ENCODE measurements at places on chromosomes 5 and 9.
A peak's percentile ranks its signal among the peaks of the same experiment; 100 is the strongest.

- DNase-seq, result no peak
Observed at GRCh38 chr9:82488313-82489200, 500.0 kb downstream of the SPATA31D1 start.

DNA sequence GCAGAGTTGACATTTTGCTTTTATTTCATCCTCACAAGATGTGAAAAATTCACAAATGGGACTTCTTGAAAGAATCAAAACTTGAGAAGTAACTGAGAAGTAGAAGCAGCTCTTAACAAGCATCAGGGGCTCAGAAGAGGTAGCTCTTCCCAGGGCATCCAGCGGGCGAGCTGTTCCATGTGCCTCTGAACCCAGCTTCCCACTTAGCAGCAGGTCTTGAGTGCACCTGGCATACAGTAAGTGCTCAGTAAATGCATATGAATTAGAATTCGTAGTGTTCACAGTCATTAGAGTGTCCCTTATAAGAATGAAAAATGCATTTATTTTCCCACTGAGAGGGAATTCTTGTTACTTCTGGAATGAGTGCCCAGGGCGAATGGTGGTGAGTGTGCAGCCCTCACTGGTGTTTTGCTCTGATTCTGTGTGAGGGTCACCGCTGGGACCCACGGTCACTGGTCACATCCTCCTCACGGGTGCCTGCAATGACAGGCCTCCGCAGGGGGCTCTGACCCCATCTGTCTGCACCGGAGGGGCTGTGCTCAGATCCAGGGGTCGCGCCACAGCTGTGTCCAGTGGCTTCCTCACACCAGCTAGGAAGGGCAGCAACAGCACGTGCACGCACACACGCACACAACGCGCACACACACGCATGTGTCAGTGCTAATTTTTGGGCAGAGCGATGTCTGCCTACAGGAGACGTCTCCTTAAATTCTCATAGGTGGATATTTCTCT, 26.9 kb downstream of the EXOC3 start:
- DNase-seq, result no peak

GRCh38 chr5:67305913-67306710, 109.5 kb upstream of the CD180 start:
- no peak for DNase-seq

- DNase-seq, result no peak
Observed at GRCh38 chr5:171469326-171469725, 49.9 kb downstream of the FGF18 start.

GRCh38 chr9:95018099-95018936, 291.8 kb downstream of the AOPEP start:
- peak; percentile 99 for DNase-seq

- no peak for DNase-seq
Observed at GRCh38 chr5:109819878-109820277, 130.2 kb downstream of the MAN2A1 start.

DNA sequence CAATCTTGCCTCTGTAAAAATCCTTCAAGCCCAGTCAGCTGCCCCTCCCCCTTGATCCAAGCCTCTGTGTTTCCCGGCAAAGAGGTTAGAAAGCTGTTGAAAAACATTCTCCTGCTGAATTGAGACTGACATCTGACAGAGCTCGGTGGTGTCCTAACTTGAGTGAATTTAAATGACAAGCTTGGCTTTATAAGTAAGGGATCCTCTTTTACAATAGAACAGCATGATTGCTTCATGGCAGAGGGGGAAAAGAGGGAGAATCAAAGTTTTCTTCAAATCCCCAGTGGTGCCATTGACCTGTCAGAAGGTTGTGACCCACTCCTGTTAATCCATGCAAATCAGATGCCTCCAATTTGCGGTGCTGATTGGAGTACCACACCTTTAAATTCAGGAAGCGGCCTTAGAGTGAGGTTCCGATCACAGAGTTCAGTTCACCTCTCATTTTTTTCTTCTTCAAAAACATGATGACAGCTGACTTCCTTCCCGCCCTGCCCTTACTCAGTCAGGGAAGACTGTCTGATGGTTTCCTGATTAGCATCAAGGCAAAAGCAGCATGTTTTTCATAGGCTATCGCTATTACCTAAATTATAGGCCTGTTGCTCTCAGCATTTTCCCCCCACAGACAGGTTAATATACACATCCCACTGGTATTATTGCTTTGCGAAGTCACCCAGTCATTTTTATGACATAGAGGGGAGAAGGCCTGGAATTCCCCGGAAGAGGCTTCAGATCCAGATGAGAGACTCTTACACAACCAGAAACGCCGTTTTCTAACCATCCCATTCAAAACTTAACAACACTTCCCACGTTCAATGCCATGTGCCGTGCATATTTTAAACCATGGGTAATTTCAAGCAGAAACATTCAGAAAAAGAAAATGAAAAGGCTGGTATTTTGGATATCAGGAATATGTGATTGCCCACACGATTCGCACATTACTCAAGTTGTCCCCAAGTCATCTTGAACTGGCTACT, 141.4 kb downstream of the EBF1 start:
- no peak for DNase-seq

GRCh38 chr5:140273401-140273877, 29.5 kb downstream of the PFDN1 start:
- no peak for DNase-seq

GRCh38 chr9:84493284-84493947, 152.9 kb upstream of the SLC28A3 start:
- no peak for DNase-seq

- DNase-seq, result no peak
Observed at GRCh38 chr5:84573017-84573712, 188.5 kb upstream of the EDIL3 start.

GRCh38 chr5:67581203-67581602, 384.6 kb upstream of the CD180 start:
- peak; percentile 77 for DNase-seq

GRCh38 chr9:89721176-89721700, 116.4 kb downstream of the GADD45G start:
- no peak for DNase-seq

- DNase-seq, result no peak
Observed at GRCh38 chr5:169442913-169443784, 140.4 kb upstream of the SPDL1 start.

- DNase-seq, result no peak
Observed at GRCh38 chr9:33884856-33885701, 68.1 kb downstream of the UBE2R2 start.

- no peak for DNase-seq
Observed at GRCh38 chr5:181054138-181054537, 14.1 kb downstream of the BTNL9 start.

DNA sequence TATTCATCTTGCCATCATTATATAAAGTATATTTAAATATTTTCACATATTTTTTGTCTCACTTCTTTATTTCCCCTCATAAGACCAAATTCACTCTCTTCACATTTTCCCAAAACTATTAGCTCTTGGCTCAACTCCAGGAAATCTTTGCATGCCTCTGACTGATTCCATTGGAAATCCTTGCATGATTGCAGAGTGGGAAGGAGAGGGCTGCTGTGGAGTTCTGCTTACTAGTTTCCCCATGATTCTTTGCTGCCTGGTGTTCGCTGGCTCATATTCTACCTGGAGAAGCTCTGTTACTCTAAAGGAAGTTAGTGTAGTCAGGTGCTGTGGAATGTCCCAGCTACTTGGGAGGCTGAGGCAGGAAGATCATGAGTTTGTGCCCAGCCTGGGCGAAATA, 41.9 kb downstream of the LIX1 start:
- no peak for DNase-seq

- no peak for DNase-seq
Observed at GRCh38 chr5:167242701-167243100, 1048.7 kb upstream of the WWC1 start.

GRCh38 chr9:23220957-23221356, 605.1 kb downstream of the ELAVL2 start:
- no peak for DNase-seq

DNA sequence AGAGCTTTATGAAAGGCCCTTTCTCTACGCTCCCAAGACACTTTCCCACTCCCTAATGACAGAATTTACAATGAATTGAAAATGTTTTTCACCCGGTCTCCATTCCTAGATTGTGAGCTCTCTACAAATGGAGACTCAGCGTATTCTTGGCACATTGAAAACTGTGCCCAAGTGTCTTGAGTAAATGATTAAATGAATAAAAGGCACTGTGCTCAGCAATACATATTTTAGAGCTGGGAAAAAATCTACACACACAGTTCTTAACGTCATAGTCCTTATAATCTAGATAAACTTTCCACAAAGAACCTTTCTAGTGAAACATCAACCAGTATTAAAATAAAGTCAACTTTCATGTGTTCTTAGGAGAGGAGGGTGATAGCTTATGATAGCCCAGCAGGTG, 634.0 kb downstream of the RAB3C start:
- no peak for DNase-seq

- no peak for DNase-seq
Observed at GRCh38 chr9:103992938-103993579, 101.0 kb upstream of the SMC2 start.

- DNase-seq, result no peak
Observed at GRCh38 chr5:43274435-43275114, 38.6 kb downstream of the HMGCS1 start.

GRCh38 chr5:179245031-179245430, 100.2 kb downstream of the ADAMTS2 start:
- no peak for DNase-seq

- DNase-seq, result peak; percentile 61
Observed at GRCh38 chr9:127224178-127224882, 40.2 kb upstream of the GARNL3 start.

- DNase-seq, result no peak
Observed at GRCh38 chr5:109412981-109413402, 3.2 kb upstream of the PJA2 start.

- DNase-seq, result no peak
Observed at GRCh38 chr5:140178086-140178410, 3.1 kb downstream of the CYSTM1 start.

GRCh38 chr9:22898591-22898990, 452.0 kb downstream of the DMRTA1 start:
- no peak for DNase-seq

DNA sequence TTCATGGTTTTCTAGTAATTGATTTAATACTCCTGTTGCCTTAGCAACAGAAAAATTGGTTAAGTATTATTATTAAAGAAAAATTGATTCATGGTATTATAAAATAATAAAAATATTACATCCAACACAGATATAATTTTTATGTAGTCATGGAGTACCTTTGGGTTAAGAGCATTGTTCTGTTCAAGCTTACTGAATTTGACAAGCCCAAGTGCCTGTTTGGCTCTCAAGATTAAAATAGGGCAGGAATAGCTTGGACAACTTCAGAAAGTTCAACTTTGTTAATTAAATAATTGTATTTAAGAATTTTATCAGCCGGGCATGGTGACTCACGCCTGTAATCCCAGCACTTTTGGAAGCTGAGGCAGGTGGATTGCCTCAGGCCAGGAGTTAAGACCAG, 82.0 kb downstream of the NIPBL start:
- DNase-seq, result no peak

GRCh38 chr9:117464941-117465616, 50.2 kb upstream of the ASTN2 start:
- no peak for DNase-seq

DNA sequence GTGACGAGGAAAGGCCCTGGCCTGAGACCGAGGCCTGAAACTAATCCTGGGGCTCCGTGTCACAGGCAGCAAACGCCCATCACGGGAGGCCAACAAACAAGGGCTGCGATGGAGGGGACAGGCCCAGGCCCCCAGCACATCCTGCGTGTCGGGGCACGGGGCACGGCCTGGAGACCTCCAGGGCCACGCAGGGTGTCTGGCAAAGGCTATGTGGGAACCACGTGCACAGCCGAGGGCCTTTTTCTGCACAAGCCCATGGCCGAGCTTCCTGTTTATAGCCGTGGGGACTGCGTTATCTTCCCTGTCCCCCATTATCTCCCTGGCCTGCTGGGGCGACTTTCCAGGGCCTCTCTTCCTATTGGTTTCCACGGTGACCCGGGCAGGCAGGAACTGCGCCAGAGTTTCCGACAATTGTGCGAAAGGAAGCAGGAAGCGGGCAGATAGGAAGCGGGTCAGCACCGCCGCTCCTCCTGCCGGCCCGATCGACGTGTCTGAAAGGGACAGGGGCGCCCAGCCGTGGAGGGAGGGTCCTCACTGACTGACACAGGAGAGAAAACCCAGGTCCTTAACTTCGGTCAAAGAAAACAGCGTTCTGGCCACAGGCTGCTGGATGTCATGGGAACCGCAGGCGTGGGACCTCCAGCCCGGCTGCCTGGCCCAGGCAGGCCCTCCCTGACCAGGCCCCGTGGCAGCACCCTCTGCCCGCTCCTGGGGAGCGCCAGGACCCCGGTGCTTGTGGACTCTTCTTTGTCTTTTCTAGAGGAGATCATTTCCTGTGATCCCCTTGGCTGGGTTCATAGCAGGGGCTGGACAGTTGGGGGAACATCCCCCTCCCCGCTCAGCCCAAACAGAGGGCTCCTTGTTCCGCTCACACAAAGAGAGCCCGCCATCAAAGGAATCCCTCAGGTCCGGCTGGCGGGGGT, 29.1 kb upstream of the SEC16A start:
- DNase-seq, result no peak

DNA sequence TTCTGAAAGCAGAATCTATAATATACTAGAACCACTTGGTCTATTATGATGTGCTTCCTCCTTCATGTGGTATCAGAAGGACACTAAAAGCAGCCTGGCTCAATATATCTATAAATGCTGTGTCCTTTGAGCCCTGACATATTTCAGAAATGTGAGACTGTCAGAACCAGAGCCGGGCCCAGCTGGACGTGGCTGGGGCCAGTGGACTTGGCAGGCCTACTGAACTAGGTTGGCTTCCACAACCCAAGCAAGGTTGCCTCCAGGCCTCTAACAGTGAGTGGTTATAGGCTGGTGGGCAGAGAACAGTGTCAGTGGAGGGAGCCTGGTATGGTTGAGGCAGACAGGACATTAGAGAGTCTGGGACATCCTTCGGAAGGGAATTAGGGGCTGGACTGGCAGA, 78.9 kb downstream of the GALNT10 start:
- DNase-seq, result no peak

DNA sequence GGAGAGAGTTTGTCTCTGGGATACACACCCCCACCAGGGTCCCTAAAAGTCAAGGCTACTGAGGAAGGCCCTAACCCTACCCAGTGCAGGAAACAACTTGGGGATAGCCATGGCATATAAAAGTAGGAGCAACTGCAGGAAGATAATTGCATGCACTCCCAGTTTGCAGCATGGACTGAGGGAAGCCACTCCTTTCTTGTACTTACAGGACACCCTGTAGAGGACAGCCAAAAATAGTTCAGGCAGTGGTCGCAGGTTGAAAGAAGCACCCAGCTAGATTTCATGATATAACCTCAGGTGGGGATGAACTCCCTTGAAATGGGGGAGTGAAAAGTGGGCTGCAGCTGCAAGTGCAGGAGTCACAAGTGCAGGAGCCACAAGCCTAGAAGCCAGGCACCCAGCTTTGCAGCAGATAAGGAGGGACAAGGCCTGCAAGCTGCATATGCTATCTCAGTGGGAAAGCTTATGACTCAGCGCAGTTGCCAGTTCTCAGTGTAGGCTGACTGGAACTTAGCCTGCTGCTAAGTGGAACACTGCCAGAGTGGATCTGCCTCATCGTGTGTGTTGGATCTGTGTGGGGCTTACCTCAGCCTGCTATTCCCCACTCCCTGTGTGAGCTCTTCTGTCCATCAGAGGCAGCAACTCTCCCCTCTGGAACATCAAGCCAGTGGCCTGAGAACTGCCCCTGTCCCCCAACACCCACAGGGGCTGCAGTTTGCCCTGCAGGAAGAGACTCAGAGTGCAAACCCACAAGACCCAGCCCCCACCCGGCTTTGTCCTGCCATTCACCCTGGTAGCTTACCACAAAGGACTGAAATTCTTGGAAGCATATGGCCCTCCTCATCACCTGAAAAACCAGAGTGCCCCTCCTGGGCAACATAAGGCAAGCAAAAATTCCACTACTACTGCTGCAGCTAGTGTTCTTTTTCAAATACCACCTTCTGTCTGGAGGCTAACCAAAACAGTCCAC, 42.7 kb downstream of the CYLC2 start:
- no peak for DNase-seq

GRCh38 chr5:163953901-163954300, 448.5 kb downstream of the MAT2B start:
- no peak for DNase-seq
